Stimulated activated CD8-positive, alpha-beta memory T cell treated with anti-CD3 and anti-CD28 coated beads, Interleukin-7, amount 100 ng/mL, for 48 hours (primary cell): ENCODE measurements at places on chromosomes 3 and 15.

- DNase-seq: no peak
Observed at GRCh38 chr15:69395991-69396390, 18.2 kb upstream of the KIF23 start.

DNA sequence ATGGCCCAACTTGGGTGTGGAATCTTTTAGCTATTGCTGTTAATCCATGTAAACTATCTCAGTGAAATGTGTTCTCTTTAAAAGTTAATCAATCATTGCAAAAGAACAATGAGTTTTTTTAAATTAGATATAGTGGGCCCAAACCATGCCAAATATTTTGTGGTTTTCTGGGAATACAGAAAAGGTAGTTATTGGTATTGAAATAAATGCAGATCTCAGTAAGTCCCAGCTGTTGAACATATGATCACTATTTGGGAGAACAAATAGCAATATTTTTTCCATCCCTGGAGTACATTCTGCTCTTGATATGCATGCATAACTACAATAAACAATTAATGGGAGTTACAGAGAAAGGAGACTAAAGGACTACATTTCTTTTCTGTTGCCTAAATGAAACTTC lies 36.0 kb upstream of the LEKR1 start:
- DNase-seq: no peak

DNA sequence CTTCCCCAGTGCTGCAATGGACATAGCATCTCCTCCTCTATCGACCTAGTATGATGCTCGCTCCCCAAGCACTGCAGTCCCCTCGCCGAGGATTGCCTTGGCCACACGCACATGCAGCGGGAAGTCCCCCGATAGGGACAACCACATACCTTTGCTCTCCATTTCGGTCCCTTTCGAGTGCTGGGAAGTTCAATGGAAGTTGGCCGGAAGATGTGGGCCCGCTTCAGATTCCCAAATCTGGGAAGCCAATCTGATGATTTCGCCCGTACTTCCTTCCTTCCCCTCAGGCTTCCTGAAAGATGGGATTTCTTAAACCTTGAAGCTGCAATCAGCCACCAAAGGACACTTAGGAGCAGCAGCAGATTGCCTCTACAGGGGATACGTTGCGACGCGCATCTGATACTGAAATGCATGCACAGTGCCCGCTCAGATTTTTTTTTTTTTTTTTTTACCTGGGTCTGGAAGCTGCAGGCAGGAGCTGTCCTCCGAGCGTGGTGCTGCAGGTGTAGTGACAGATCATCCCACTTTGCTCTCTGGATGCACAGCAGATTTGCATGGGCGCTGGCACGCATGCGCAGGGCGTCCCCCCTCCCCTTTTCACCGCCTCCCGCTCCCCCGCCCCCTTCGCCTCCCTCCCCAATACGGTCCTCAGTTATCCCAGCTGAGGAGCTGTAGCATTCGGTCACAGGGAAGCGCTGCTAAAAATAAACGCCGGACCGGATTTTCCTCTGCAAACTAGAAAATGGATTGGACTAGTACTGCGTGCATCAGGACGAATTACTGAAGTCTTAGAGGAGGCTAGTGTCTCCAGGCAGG lies at the start of gene FGF12:
Gene FGF12 (minus strand): TSS at position 510 of the 816 bp plus-strand sequence.
- no peak for DNase-seq

- no peak for DNase-seq
Observed at GRCh38 chr3:166498446-166498845, 661.2 kb upstream of the BCHE start.

GRCh38 chr3:58001979-58002378 lies 6.2 kb upstream of the FLNB start:
- no peak for DNase-seq

GRCh38 chr3:174822320-174822719 lies 36.8 kb upstream of the NAALADL2 start:
- DNase-seq: no peak

DNA sequence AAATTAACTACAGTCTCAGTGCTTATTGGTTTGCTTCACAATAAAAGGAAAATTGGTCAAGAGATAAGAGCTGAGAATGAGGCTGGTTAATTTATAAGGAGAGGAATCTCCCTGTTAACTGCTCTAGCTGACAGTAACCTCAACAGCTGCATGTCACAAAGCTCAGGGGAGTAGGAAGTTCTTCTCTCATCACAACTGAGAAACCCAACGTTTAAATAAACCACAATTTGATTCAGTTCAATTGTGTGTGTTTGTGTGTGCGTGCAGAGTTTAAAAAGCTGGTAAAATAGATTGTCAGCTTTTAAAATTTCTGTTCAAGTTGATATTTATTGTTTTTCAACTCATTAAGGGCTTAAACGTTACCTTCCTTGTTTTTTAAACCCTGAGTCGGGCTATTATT lies 3.5 kb upstream of the TGFBR2 start:
- DNase-seq: no peak

DNA sequence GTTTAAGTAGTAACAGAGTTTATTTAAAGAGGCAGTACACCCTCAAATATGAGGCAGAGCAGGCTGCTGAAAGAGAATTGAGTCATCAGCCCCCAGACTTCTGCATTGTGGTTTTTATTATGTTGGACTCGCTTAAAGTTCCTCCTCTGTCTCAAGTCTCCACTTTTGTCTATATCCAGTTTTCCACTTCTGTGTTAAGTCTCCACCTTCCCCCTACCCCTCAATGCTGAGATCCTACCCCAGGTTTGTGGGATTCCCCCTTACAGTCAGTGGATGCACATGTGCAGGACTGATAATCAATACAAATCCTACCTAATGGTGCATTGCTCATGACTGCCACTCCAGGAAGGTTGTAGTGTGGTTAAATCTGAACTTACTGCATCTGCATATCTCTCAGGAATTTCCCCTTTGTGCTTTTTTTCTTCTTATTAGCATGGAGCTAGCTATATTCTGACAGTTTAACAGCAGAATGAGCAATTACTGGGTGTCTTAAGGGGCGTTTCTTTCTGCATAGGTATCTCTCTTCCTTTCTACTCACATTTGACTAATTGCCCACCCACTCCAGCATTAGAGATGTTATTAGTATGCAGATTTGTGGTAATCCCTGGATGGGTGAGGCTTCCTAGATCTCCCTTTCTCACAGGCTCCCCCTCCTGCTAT lies 11.9 kb upstream of the CD200R1L start:
- no peak for DNase-seq

DNA sequence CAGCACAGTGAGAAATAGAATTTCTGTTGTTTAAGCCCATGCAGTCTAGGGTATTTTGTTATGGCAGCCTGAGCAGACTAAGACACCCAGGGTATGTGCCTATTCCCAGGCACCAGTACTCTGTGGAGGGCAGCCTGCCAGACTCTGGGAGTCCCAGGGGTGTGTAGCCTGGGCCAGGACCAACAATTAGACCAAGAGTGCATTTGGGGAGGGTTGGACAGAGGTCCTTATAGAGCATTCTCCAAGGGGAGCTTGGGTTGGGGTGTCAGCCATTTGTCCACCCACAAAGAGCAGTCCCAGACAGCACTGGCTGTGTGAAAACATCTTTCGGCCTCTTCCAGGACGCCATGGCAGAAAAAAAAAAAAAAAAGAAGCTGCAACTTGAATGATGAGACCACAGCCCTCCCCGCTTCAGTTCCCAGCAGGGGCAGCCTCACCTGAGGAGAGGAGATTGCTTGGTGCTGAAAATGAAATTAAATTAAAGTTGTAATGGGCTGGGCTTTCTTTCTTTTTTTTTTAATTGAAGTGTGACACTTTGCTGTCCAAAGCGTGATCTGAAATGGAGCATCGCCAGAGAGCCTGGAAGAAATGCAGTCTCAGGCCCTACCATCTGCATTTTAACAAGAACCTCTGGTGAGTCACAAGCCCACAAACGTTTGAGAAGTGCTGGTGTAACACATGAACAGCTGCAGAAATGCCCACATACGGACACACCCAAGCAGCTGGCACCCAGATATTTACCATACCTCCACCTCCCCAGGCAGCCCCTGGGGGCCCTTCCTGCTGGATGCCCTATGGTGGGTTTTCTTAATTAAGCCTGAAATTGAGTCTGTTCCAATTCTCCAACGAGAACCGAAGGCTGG lies 21.3 kb upstream of the CAV3 start:
- DNase-seq: no peak

GRCh38 chr3:161266731-161267150 lies 45.6 kb downstream of the NMD3 start:
- no peak for DNase-seq

GRCh38 chr3:15964605-15965442 lies 167.0 kb upstream of the ANKRD28 start:
- DNase-seq: no peak

GRCh38 chr3:181311186-181311585 lies 321.6 kb upstream of the DNAJC19 start:
- no peak for DNase-seq

DNA sequence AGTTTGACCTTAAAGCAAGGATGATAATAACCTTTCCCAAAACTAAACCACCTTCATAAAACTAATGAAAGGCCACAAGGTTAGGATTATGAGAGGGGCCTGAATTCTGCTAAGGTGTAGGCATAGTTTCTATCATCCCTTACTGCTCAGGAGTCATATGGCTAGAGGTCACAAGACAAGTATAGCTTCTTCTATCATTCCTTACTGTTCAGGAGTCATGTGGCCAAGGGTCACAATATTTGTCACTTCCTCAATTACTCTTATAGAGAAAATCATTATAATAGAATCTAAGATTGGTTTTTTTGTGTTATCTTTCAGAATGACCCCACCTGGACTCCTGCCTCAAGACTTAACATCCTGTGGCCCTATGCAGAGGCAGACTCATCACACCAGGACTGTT lies 36.6 kb downstream of the HERC1 start:
- DNase-seq: no peak
